CD4-positive, alpha-beta T cell treated with Interleukin-17A for 1 hour (primary cell): ENCODE measurements at places on chromosomes 5 and 9.

DNA sequence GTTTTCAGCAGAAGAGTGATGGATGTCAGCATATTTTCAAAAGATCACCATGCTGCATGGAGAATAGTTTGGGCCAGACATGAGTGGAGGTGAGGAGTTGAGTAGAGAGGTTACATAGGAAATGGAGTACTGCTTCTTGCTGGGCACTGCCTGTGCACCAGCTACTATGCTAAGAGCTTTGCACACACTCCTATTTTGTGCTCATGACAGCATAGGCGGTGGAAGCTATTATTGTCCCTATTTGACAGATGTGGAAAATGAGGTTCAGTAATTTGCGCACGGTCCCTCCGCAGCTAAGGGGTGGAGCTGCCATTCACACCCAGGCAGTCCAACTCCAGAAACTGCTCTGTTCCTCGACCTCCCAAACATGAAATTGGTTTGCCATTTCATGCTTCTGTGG is 67.8 kb downstream of the ENTREP1 start:
- no peak for DNase-seq

DNA sequence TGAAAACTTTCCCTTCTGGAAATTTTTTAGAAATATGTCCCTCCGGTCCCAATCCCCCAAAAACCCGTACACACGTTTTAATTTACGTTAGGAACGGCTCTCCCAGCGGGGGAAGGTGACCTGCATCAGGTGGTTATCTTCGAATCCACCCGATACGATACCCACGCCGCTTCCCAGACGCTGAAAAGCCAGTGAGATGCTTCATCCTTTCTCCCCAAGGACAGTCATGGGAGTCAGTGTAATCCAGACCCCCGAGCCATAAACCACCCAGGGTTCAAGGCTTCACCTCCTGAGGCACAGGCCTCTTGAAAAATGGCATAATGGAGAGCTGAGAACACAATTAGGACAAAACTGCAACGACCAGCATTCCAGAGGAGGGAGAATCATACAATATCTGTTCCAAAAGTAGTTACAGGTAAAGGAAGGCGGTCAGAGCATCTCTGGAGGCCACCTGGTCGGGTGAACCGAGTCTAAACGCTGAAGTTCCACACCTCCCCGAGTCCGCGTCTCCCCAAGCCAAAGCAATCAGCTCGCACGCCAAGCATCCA is 857 bp downstream of the FAM169A start:
- DNase-seq, result no peak

DNA sequence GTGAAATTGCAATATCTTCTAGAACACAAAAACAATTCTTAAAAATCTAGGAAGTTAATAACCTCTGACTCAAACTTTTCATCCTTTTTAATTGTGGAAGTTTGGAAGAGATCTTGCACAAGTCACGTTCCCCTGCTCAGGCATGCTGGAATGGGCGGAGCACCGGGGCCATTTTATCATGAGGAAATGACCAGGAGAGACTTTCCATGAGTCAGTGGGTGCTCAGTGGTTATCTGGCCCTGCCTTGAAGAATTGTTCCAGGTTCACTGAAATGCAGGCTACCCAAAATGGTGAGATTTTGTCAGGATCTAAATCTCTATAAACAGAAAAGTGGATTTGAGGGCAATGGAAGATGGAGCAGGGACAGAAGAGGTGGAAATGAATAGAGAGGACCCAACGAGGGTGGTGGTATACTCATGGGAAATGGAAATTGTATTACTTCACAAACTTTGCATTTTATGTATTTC is 61.2 kb downstream of the FYB1 start:
- DNase-seq, result no peak

GRCh38 chr5:128304791-128305190 is 221.2 kb downstream of the SLC12A2 start:
- no peak for DNase-seq

DNA sequence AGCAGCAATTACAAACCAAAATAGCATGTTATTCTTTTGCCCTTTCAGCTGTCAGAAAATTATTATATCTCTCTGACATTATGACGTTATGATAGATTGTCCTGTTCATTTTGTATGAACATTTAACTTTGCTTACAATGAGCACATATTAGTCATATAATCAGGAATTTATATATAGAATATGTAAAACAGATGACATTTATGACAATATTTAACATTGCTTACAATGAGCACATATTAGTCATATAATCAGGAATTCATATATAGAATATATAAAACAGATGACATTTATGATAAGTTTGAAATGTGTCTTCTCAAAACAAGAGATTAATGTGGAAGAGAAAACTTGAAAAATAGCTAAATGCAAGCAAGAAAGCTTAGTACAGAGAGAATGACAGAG is 1180.2 kb downstream of the CDH12 start:
- no peak for DNase-seq

DNA sequence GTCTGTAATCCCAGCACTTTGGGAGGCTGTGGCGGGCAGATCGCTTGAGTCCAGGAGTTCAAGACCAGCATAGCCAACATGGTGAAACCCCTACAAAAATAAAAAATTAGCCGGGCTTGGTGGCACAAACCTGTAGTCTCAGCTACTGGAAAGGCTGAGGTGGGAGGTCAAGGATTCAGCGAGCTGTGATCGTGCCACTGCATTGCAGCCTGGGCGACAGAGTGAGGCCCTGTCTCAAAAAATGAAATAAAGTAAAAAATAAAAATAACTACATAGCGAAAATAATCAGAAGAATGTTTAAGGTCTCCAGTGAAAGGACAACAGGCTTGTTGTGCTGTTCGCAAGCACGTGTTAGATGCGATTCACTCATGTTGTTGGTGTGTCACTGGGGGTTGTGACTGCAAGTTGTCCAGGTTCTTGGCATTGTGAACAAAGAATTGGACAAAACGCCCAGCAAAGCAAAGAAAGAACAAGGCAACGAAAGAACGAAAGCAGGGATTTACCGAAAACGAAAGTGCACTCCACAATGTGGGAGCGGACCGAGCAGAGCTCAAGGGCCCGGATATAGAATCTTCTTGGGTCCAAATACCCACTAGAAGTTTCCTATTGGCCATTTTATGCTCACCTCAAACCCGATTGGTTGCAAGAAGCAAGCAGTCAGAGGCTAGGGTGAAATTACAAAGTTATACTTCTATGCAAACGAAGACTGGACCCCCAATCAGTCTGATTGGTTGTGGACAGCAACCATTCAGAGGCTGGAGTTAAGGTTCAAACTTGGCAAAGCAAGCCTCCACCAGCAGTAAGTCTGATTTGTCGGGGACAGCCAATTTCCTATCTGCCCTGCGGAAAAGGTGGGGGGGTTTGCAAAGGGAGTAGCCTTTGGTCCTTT is 844 bp upstream of the MCCC2 start:
- DNase-seq, result peak; percentile 38

- no peak for DNase-seq
Observed at GRCh38 chr5:2737273-2738155, 14.0 kb downstream of the IRX2 start.

- DNase-seq, result no peak
Observed at GRCh38 chr5:172362755-172363154, 79.2 kb upstream of the UBTD2 start.

- DNase-seq, result no peak
Observed at GRCh38 chr9:87276851-87277261, 220.8 kb upstream of the DAPK1 start.

- no peak for DNase-seq
Observed at GRCh38 chr9:138049085-138049778, 171.7 kb downstream of the CACNA1B start.

- no peak for DNase-seq
Observed at GRCh38 chr5:177123789-177124485, 9.6 kb upstream of the NSD1 start.

GRCh38 chr9:105021917-105022316 is 94.0 kb upstream of the ABCA1 start:
- no peak for DNase-seq

DNA sequence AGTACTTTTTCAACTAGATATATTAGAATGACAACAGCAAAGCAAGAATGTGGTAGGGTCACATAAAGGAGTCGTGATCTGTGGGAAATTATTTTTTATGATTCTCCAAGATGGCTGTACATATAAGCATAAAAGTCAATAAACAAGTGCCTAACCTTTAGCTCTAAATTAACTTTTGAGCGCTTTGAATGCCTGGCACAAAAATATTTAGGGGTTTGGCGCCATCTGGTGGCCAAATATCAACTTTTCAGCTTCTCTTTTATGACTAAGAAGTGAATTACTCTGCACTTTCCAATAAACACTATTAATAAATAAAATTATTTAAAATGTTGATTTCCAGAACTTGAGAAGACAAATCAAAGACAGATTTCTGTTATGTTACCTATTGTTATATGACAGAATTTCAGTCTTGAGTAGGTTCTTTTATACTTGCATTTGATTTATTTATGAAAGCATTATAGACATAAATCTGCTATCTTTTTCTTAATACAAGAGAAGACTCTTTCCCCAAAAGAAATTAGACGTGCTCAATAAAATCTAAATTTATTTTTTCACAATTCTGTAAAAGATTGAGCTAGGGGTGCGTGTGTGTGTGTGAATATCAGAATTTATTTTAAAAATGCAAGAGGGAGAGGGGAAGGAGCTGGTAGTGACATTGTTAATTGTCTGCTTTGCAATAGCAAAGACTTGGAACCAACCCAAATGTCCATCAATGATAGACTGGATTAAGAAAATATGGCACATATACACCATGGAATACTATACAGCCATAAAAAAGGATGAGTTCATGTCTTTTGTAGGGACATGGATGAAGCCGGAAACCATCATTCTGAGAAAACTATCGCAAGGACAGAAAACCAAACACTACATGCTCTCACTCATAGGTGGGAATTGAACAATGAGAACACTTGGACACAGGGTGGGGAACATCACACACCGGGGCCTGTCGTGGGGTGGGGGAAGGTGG is 36.7 kb upstream of the ARRDC3 start:
- peak; percentile 79 for DNase-seq

DNA sequence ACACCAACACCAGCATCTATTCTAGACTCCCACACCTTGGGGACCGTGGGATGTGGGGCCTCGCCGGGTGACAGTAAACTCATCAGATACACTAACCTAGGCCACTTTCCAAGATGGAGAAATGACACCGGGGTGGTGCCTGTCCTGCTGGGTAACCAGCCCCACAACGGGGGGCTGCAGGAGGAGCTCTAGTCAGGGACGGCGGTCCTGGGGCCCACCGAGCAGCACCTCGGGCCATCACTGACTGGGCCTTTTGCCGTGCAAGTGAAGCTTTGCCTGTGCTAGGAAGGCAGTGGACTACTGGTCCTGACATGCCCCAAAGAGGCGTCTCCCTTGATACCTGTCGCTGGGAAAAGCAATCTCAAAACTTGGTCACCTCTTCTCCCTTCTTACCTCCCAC is 260.3 kb upstream of the IRX1 start:
- DNase-seq, result no peak

- DNase-seq, result no peak
Observed at GRCh38 chr5:141765896-141766551, 84.0 kb upstream of the ARAP3 start.

GRCh38 chr5:81750308-81751008 is 439 bp downstream of the SSBP2 start:
- DNase-seq, result peak; percentile 29

GRCh38 chr5:109656829-109657228 is 32.9 kb upstream of the MAN2A1 start:
- peak; percentile 62 for DNase-seq

DNA sequence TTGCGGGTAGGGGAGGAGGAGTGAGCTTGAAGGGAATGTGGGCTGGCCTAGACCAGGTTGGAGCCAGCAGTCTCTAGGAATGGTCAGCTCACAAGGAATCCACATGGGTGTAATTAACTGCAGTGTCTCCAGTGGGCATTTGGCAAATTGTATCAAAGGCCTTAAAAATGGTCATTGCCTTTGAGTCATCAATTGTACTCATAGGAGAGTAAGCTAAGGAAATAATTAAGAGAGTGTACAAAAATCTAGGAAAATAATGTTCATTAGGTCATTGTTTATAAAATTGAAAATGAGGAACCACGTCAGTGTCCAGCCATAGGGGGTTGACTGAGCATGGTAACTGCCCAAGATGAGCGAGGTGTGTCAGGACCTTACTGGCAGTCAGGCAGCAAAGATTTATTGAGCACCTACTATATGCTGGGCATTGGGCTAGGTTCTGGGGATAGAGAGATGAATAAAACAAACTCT is 29.8 kb upstream of the RPL26L1 start:
- DNase-seq, result no peak

GRCh38 chr9:115134941-115135340 is 17.0 kb upstream of the TNC start:
- no peak for DNase-seq

- no peak for DNase-seq
Observed at GRCh38 chr9:124783830-124784229, 6.9 kb downstream of the OLFML2A start.

DNA sequence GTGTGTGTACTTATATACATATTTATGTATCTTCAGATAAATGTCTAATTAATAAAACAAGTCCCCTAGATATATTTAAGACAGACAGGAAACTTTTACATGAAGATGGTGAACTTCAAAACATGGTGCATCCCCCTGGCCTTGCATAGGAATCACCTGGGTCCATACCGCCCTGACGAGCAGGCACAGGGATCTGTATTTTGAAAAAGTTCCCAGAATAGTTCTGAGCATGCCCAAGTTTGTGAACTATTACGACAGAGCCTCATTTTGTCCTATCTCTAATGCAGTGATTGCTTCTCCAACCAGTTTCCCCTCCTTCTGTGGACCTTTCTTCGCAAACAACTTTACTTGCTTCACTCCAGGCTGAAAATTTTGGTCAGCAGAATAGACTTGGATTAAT is 98.1 kb downstream of the APBA1 start:
- no peak for DNase-seq

DNA sequence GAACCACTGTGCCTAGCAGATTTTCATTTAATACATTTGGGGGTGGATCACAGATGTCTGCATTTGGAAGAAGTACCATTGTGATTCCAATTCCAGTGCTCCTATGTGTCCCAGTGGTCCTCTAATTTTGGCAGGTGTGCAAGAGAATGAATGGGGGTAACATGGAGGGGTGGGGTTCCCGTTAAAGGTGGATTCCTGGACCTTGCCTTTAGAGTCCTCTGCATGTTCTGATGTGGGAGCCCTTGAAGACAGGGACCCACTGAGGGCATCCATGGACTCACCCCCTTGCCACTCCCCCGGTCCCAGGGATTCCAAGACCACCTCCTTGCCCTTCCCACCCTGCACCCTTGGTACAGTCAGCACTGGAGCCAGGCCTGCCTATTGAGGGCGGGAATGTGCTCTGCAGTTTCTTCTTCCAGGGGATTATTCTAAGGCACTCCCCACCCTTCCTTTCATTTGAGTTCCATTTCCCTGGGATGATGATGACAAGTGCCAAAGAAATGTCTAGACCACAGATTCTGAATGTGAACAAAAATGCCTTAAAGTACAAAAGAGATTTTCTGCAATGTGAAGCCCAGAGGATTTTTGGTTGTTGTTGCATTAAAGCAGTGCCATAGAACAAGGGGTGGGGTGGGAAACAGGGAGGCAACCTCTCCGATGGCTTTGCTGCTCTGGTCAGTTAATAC is 119.4 kb upstream of the PTCH1 start:
- no peak for DNase-seq

- DNase-seq, result no peak
Observed at GRCh38 chr9:130024597-130024994, 18.4 kb downstream of the FNBP1 start.

GRCh38 chr9:22097707-22098106 is 88.6 kb upstream of the CDKN2B start:
- DNase-seq, result no peak
